ENCODE measurements at places on chromosomes 2 and 18.
A peak's percentile ranks its signal among the peaks of the same experiment; 100 is the strongest.

GRCh38 chr2:130785466-130786055 is 30.2 kb downstream of the AMER3 start:
- DNase-seq = no peak

GRCh38 chr2:68266655-68267054 is 14.3 kb upstream of the PPP3R1 start:
- no peak for DNase-seq

DNA sequence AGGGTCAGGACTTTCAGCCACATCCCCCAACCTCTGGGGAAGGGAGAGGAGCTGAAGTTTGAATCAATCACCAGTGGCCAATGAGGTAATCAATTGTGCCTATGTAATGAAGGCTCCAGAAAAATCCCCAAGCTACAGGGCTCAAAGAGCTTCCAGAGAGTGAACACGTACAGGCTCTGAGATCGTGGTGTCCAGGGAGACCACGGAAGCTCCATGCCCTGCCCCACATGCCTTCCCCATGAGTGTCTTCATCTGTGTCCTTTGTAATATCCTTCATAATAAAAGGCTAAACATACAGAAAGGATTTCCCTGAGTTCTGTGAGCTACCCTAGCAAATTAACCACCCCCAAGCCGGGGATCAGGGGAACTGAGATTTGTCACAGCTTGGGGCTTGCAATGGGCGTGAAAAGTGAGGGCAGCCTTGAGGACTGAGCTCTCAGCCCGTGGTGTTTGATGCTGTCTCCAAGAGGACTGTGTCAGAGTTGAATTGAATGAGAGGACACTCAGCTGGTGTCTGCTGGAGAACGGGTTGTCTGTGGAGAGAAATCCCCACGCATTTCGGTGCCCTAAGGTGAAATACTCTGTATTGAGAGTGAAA is 25.5 kb upstream of the TUBB6 start:
- DNase-seq = peak; percentile 69

DNA sequence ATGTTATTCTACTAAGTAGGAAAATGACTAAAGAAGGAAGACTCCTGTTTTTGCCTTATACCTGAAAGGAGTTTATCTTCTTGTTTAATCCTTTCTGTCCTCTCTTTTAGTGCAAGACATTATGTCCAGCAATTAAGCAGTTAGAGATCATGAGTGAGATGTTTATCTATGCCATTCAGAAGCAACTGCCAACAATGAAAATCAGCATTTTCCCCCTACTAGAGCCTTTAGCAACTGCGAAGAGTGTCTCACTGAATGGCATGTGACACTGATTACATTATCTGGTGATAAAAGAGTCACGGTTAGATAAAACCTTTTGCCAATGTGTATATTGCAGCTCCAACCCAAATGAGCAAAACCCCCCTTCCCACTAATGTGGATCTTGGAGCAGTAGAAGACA is 357.7 kb upstream of the SYT4 start:
- DNase-seq = no peak

DNA sequence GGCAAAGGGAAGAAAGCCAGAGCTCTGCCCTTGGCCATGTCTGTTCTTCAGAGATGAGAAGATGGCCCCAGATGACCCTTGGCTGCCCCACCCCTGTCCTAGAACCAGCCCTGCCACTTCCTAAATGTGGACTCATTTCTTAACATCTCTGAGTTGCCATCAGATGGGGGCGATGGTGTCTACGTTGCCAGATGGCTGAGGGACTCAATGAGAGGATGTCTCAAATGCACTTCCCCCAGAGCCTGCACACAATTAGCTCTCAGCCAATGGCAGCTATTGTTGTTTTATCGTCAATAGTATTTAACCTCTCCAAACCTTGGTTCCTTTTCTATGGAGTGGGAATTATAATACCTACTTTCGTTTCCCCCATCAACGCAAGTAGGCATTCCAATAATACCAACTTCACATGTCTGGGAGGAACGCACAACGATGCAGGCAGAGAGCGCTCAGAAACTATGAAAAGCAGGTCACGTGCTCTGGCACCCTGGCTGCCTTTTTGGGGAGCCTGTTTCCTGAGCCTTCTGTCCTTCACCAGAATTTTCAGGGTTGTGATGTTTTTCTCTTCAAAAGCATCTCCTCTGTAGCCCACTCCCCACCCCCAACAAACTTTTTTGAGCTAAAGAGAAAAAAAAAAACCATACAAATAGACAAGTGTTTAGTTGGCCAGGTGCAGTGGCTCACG is 100.3 kb downstream of the MCFD2 start:
- no peak for DNase-seq

- no peak for DNase-seq
Observed at GRCh38 chr2:177691177-177691576, 298.6 kb downstream of the AGPS start.

DNA sequence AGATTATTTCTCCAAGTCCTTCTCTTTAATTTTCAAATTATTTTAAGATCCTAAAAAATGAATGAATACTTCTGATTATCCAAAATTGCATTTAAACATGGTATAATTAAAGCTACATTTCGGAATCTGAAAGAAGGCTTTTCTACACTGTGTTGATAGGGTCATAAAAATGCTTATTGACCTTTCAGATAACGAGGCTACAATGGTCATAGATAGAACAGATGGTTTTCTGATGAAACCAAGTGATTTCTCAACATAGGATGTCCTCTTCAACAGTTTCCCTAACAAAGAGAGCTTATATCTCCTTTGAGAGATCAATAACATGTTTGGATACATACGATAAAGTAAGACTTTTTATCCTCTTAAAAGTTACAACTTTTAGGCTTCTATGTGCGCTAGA is 201.1 kb downstream of the PTH2R start:
- no peak for DNase-seq

- DNase-seq = no peak
Observed at GRCh38 chr2:126042089-126042488, 613.9 kb upstream of the GYPC start.

DNA sequence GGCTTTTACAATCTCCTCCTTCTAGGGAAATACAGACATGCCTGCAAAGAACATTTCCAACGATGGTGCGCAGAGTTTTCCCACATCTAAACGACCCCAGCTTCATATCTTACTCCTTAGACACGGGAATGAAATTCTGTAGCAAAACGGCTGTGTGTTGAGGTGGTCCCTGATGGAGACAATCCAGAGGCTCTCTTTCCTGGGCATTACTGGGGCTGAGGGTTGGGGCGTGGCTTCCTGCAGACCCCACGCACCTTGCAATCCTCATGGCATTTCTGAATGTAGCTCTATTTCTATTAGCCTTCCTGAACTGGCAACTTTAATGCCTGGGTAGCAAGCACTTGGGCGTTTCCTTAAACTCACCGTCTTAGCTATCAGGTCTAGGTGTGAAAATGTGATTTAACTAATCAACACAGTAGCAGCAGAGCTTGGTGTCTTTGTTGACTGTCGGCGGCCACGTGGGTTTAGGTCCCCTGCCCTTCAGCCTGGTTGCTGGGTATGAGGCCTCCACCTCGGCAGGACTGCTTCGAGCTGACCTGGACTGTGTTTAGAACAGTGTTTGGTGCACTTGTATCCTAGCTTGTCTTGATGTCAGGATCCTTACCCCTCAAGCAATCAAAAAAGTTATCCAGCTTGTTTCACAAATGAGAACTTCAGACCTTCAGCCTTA is 242.8 kb downstream of the GBX2 start:
- no peak for DNase-seq

- no peak for DNase-seq
Observed at GRCh38 chr2:170685591-170685990, 29.5 kb upstream of the SP5 start.

DNA sequence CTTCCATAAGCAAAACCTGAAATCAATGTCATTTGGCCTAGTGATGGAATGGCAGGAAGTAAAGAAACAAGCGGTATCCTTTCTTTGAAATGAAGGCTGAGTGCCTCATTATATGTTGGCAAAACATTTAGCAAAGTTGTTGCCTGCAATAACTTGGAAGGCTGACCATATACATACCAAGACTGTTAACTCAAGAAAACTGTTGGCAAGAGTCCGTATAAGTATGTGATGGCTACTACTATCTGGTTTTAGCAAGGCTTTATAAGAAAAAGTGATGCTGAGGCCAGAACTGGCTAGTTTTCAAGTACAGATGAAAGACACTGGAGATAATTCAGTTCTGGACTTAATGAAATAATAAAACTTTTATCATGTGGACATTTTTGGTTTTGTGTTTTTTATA is 356.2 kb downstream of the ZNF521 start:
- no peak for DNase-seq

- DNase-seq = no peak
Observed at GRCh38 chr18:73683409-73684238, 464.0 kb downstream of the FBXO15 start.
